ENCODE measurements at places on chromosomes 2 and 18. TPM values are rescaled to one million over a fixed set of nuclear protein-coding genes. Genes with fewer than 3 reads are reported as not detected.

- no peak for DNase-seq
Observed at GRCh38 chr2:3447789-3448317, 68.4 kb downstream of the TRAPPC12 start.

DNA sequence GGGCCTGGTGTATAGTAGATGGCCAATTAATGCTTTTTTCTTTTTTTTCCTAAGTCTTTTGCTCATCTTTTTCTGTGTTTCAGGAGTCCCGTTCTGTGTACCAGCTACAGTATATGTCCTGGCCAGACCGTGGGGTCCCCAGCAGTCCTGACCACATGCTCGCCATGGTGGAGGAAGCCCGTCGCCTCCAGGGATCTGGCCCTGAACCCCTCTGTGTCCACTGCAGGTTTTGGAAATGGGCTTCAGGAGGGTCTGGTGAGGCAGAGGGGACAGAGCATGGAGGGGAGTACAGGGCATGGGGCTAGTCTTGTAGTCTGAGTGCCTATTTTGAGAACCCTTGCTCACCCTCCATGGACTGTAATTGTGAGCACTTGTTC lies 14.1 kb downstream of the PTPN18 start:
- no peak for DNase-seq

DNA sequence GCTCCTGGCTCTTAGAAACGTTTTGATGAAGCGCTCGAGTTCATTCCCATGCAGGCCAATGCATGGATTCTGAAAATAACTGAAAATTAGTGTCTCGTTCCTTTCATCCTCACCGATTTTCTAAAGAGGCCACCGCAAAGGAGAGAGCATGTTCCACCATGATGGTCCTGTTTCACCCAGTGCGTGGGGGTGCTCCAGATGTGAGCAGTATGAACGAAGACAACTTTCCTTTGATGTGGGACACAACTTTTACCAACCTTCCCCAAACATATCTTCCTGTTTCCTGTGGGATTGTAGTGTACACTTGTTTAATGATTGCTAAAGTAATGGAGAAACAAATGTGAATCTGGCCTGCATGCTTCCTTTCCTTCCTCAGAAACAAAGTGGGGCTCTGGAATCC lies 114.5 kb downstream of the PRPF40A start:
- DNase-seq: no peak

- no peak for DNase-seq
Observed at GRCh38 chr2:72896446-72896845, 9.2 kb downstream of the SPR start.

DNA sequence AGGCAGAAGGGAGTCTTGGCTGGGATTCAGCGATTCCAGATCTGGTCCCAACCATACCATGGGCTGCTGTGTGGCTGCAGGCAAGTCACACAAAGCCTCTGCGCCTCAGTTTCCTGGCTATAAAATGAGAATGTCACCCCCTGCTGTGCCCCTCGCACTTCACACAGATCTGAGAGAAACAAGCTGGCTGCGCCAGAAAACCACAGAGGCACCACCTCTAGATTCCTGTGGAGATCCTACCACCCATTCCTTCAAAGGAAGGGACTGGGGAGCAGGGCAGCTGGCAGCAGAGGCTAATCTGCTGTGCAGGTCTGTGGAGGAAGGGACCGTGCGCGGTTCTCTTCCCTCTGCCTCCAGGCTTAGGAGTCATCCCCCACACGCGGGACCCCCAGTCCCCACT lies 19.8 kb downstream of the NEURL3 start:
- DNase-seq: no peak

- no peak for DNase-seq
Observed at GRCh38 chr2:204505946-204506345, 39.3 kb upstream of the PARD3B start.

DNA sequence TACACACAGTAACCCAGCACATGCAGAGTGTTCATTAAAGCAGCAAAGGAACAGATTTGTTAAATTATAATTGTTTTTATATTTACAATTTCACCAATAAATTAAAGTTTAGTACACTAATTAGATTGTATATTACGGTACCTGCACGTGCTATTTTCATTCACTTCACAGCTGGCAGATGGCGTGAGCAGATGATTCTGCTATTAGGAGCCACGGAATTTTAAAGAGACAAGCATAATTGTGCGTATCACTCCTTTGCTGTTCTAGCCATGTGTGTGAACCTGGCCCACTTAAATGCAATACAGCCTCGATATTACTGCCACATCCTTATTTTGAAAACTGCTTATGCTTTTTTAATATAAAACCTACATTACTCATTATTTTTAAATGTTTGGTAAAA lies 332.8 kb upstream of the SOX11 start:
- no peak for DNase-seq

DNA sequence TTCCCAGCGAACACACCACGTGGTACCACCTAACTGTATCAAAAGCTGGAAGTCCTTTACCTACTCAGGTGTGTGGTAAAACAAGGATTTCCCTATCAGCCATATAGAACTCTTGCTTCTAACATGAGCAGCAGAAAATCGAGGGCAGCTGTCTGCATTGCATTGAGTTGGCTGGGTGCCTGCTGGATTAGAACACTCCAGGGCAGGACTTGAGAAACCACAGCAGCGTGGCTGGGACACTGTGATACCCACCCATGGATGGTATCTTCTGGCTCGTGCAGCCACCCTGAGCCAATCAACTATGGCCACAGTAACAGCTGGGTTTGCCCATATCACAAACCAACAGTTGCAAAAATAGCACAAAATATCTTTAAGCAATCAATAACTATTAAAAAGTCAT lies 188.3 kb downstream of the FBXO15 start:
- no peak for DNase-seq

DNA sequence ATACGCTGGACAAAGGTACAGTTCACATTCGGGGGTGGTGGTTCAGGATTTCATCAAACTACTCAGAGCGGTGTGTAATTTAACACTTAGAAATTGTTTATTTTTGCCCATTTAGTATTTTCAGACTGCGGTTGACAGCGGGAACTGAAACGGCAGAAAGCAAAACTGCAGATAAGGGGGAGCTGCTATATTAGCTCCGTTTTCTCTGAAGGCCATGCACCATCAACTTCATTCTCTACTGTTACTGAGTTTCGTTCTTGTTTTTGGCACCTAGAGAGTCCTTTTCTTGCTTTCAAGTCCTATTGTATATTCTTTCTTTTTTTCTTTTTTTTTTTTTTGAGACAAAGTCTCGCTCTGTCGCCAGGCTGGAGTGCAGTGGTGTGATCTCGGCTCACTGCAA lies 121.5 kb upstream of the SP3 start:
- DNase-seq: no peak

DNA sequence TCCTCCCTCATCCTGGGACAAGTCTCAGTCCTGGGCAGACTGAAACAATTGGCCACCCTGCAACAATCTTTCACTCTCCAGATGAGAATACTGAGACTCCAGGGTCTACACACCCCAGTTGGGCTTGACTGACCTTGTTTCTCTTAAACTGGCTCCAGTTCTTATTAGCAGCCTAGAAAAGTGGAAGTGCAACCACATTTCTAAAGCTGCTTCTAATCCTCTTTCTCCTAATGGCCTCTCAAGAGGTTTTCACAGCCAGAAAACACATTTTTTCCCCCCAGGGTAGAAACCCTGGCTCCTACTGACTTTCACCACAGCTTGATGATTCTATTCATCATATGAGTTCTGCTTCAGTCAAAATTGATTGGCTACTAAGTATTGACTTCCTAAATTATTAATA lies 45.8 kb downstream of the SLC4A5 start:
- no peak for DNase-seq

GRCh38 chr2:48414980-48415835 lies 114.7 kb upstream of the STON1 start:
- no peak for DNase-seq

- DNase-seq: no peak
Observed at GRCh38 chr2:219665926-219666325, 38.5 kb downstream of the SLC4A3 start.

DNA sequence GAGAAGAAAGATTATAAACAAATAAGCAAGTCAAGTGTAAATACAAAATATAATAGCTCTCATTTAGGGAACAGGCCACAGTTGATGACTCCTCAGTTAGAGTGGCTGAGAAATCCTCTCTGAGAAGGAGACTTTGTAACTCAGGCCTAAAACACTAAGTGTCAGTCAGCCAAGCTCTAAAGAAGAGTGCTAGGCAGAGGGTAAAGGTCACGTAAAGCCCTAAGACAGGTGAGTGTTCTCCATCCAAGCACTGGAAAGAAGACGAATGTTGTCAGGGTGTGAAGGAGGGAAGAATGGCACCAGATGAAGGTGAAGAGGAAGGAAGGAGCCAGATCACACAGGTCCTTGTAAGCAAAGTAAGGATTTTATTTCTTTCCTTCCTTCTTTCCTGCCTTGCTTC lies 24.3 kb downstream of the ERMN start:
- DNase-seq: no peak

- DNase-seq: no peak
Observed at GRCh38 chr18:49851624-49852023, 38.3 kb upstream of the ACAA2 start.

GRCh38 chr2:1823187-1824169 lies 79.2 kb upstream of the PXDN start:
- no peak for DNase-seq

- DNase-seq: no peak
Observed at GRCh38 chr18:55354795-55355194, 233.2 kb downstream of the TCF4 start.

GRCh38 chr2:28370354-28370753 lies 22.3 kb upstream of the FOSL2 start:
- DNase-seq: no peak

DNA sequence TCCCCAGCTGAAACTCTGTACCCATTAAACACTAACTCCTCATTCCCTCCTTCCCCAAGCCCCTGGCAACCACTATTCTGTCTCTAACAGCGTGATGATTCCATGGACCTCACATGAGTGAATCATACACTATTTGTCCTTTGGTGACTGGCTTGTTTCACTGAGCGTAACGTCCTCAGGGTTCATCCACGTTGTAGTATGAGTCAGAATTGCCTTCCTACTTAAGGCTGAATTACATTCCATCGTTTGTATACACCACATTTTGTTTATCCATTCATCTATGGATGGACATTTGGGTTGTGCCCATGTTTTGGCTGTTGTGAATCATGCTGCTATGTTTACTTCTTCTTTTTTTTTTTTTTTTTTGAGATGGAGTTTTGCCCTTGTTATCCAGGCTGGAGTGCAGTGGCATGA lies 19.6 kb upstream of the CABLES1 start:
- DNase-seq: no peak

- DNase-seq: no peak
Observed at GRCh38 chr2:231394211-231395141, 1.0 kb upstream of the B3GNT7 start.

DNA sequence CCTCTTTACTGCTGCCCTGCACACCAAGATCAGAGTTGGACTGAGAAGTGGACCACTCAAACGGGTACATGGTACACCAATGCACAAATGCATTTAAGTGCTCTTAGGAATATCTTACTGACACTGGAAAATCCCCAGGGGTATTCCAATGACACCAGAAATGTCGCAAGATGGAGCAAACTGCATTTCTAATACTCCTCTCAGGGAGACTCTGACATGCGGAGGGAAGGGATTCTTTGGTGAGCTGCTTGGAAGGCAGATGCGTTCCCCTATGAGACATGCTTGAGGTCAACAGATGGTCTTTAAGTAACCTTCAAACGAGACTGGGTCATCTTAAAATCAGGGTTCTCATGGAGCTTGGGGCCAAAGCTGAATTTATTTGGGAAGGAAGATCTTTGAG lies 521.8 kb upstream of the TCF4 start:
- DNase-seq: no peak

- no peak for DNase-seq
Observed at GRCh38 chr18:48925491-48925780, 25.3 kb downstream of the SMAD7 start.

- DNase-seq: no peak
Observed at GRCh38 chr2:189516546-189516945, 64.0 kb downstream of the SLC40A1 start.

GRCh38 chr2:20365249-20365817 lies 14.7 kb upstream of the PUM2 start:
- no peak for DNase-seq

The POTEJ gene
- not detected for total RNA-seq

The NEU2 gene
- not detected for total RNA-seq

The ST6GAL2 gene
- total RNA-seq: 107 TPM

The PLEK gene
- total RNA-seq: 14.6 TPM

The ALPG gene
- total RNA-seq: not detected

The HES6 gene
- total RNA-seq: 3.3 TPM

The TCF23 gene
- total RNA-seq: 0.39 TPM

The RAB27B gene
- 0.39 TPM for total RNA-seq

The RTP5 gene
- not detected for total RNA-seq

The CTAGE1 gene
- total RNA-seq: not detected

The AGXT gene
- total RNA-seq: not detected

The TRIM43 gene
- total RNA-seq: not detected

The CD8B2 gene
- total RNA-seq: 0.09 TPM

The OR6B2 gene
- not detected for total RNA-seq

The KCMF1 gene
- 66.7 TPM for total RNA-seq

The LRP1B gene
- 0.94 TPM for total RNA-seq

The DSC2 gene
- 3.8 TPM for total RNA-seq
